ENCODE measurements at places on chromosomes 13 and 19.

GRCh38 chr13:46587807-46588418, 34.9 kb downstream of the LRCH1 start:
- DNase-seq: no peak

- DNase-seq: no peak
These were observed 303.9 kb downstream of the FGF9 start for GRCh38 chr13:21974741-21975140.

- DNase-seq: no peak
These were observed 85.7 kb upstream of the SERP2 start for GRCh38 chr13:44287958-44288357.

DNA sequence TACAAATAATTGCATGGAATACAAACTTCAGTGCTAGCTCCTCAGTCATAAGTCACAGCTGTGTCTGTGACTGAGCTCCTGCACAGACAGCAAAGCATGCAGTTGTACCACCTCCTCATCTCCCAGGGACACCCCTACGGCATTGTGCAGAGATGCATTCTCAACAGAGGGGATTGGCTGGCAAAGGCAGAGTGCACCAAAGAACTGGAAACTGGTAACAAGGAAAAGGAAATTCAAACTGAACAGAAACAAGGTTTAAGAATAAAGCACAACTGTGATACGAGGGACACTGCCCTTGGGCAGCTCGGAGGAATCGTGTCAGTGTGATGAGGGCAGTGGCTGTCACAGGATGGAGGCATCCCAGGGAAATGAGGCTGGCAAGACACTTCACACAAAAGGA, 126.1 kb upstream of the SOX1 start:
- DNase-seq: no peak

GRCh38 chr13:50055454-50055853, 40.2 kb downstream of the KCNRG start:
- DNase-seq: no peak

- DNase-seq: no peak
These were observed 175.2 kb downstream of the PAN3 start for GRCh38 chr13:28313579-28313978.

- no peak for DNase-seq
These were observed 200.2 kb downstream of the KATNAL1 start for GRCh38 chr13:30107121-30107520.

- no peak for DNase-seq
These were observed 29.1 kb downstream of the SHISA2 start for GRCh38 chr13:26022538-26023292.

DNA sequence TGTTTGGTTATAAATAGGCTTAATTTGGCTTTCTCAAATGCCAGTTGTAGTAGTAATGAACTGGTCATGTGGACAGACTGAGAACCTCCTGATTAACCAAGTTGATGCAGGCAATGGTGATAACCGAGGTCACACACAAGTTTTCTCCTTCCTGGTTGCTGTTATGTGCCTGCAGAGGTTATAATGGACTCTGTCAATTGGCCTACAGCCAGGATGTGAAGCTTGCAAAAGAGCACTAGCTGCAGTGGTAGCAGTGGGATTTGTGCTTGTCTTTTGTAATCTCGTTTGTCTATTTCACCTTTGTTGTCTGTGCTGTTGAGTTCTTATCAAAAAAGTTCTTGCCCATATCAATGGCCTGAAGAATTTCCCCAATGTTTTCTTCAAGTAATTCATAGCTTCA, 20.6 kb downstream of the OR10H3 start:
- DNase-seq: no peak

DNA sequence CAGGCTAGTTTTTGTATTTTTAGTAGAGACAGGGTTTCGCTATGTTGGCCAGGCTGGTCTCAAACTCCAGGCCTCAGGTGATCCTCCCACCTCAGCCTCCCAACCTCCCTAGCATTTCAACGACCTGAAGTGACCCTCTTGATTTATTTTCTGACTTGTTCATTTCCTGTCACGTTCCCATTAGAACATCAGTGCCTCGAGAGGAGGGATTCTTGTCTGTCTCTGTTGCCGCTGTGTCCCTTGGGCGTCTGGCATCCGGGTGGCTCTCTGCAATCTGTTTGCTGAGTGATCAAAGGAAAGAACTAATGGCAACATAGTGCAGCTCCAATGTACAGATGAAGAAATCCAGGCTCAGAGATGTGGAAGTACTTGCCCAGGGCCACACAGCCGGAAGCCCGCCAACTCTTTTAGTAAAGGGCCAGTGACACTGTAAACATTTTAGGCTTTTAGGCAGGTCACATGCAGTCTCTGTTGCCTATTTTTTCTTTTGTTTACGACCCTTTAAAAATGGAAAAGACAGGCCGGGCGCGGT, 47.5 kb downstream of the NFIC start:
- DNase-seq: no peak

DNA sequence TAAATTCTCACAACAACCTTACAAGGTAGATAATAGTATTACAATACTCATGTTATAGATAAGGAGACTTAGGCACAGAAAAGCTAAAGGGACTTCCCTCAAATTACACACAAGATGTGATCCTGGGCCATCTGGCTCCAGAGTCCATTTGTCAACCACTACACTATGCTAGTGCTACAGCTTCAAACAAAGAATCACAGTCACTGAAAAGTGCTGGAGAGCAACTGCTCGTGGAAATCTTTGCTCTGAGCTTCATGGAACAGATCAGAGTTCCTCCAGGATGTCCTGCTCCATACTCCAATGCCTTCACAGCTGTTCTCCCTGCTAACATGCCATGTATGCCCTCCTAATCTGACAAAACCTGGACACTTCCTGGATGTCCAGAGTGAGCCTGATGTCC, 271.2 kb downstream of the ENOX1 start:
- no peak for DNase-seq

- DNase-seq: no peak
These were observed 9.4 kb downstream of the SULT2B1 start for GRCh38 chr19:48561412-48561811.

- no peak for DNase-seq
These were observed 728 bp upstream of the DENND1C start for GRCh38 chr19:6482343-6482686.

GRCh38 chr19:19417628-19418245, 12.3 kb downstream of the GATAD2A start:
- no peak for DNase-seq

DNA sequence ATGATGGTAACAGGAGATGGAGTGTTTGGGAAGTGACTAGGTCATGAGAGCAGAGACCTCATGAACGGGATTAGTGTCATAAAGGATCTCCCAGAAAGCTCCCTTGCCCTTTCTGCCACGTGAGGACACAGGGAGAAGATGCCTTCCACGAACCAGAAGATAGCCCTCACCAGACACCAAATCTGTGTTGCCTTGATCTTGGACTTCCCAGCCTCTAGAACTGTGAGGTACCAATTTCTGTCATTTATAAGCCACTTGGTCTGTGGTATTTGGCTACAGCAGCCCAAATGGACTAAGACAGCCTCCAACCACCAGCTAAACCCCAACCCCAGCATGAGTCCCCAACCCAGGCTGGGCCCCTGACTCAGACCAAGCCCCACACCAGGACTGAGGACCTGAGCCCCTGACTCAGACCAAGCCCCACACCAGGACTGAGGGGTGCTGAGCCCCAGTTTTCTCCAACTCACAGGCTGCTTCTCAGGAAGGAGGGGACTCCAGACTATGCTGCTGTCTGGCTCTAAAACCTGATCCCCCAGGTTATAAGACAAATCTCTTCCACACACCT, 54.1 kb downstream of the PTPRS start:
- no peak for DNase-seq

DNA sequence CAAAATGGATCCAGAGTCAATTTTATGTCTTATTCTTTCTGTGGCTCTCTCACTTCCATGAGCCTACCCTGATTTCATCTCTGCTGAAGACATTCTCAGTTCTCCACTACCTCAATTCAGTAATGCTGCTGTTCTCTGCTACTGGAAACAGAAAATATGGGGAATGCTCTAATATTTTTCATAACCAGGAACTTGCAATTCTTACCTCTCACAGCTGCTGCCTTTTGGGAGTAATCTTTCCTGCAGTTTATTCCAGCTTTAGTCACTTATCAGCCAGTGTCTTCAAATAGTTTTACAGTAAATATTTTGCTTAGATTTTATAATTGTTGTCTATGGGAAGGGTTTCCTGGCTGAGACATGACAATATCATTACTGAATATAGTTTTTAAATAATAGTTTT, 145.1 kb upstream of the UFM1 start:
- DNase-seq: no peak

All from activated CD4-positive, CD25-positive, alpha-beta regulatory T cell treated with anti-CD3 and anti-CD28 coated beads, Interleukin-2, amount 50 U/mL, for 72 hours (primary cell).